Subcutaneous preadipocyte (primary cell): ENCODE measurements at places on chromosomes 7 and 10. TPM values are rescaled to one million over a fixed set of nuclear protein-coding genes. Genes with fewer than 3 reads are reported as not detected.

CRHR2 gene
- not detected in 2 replicates for total RNA-seq

ADRA2A gene
- total RNA-seq, result 1.5 TPM in 1 of 2 replicates, not detected in the other

SLC29A4 gene
- 0.59 and 0.73 TPM in 2 replicates for total RNA-seq

KCNMA1 gene
- total RNA-seq, result 21.3 and 51.2 TPM in 2 replicates

CRPPA gene
- 1.1 and 1.2 TPM in 2 replicates for total RNA-seq

SPDYE2 gene
- total RNA-seq, result not detected in 2 replicates

SLC16A9 gene
- 0.37 and 0.59 TPM in 2 replicates for total RNA-seq

CDHR1 gene
- 0.20 TPM in 1 of 2 replicates, not detected in the other for total RNA-seq

TEX36 gene
- not detected in 2 replicates for total RNA-seq

VWA2 gene
- under 0.01 and 0.20 TPM in 2 replicates for total RNA-seq

TSPAN13 gene
- 0.39 and 1.1 TPM in 2 replicates for total RNA-seq

JAKMIP3 gene
- under 0.01 TPM in 2 replicates for total RNA-seq

GHITM gene
- total RNA-seq, result 132 and 143 TPM in 2 replicates

NFE2L3 gene
- total RNA-seq, result 1.8 TPM in 1 of 2 replicates, not detected in the other

FLNC gene
- total RNA-seq, result 99.9 and 102 TPM in 2 replicates

ADAM12 gene
- total RNA-seq, result 142 and 180 TPM in 2 replicates

PLA2G12B gene
- total RNA-seq, result 0.37 TPM in 1 of 2 replicates, not detected in the other

MARVELD1 gene
- 39.9 and 46.3 TPM in 2 replicates for total RNA-seq

COX15 gene
- 34.9 and 47.3 TPM in 2 replicates for total RNA-seq

UTF1 gene
- not detected in 2 replicates for total RNA-seq

CNPY1 gene
- total RNA-seq, result not detected in 2 replicates

WDFY4 gene
- total RNA-seq, result not detected in 2 replicates

HIP1 gene
- 7.0 and 15.6 TPM in 2 replicates for total RNA-seq

PTPRZ1 gene
- 0.20 TPM in 1 of 2 replicates, not detected in the other for total RNA-seq

GIMAP7 gene
- not detected in 2 replicates for total RNA-seq

ZPBP gene
- not detected in 2 replicates for total RNA-seq

WASL gene
- 16.2 and 16.8 TPM in 2 replicates for total RNA-seq

DIP2C gene
- total RNA-seq, result 12.1 and 12.5 TPM in 2 replicates

THSD7A gene
- total RNA-seq, result under 0.01 TPM in 2 replicates

CALML5 gene
- total RNA-seq, result not detected in 2 replicates

C10orf53 gene
- not detected in 2 replicates for total RNA-seq

NPY gene
- not detected in 2 replicates for total RNA-seq

ZCWPW1 gene
- 0.59 and 1.5 TPM in 2 replicates for total RNA-seq

PRDX3 gene
- total RNA-seq, result 145 and 149 TPM in 2 replicates

CTAGE15 gene
- not detected in 2 replicates for total RNA-seq

BEND7 gene
- 1.4 and 1.5 TPM in 2 replicates for total RNA-seq

VPS37D gene
- 2.3 and 2.9 TPM in 2 replicates for total RNA-seq

WEE2 gene
- not detected in 2 replicates for total RNA-seq

FGFR2 gene
- total RNA-seq, result under 0.01 TPM in 1 of 2 replicates, not detected in the other

PCLO gene
- under 0.01 TPM in 1 of 2 replicates, not detected in the other for total RNA-seq

C10orf95 gene
- total RNA-seq, result not detected in 2 replicates

LRRD1 gene
- total RNA-seq, result under 0.01 and 0.20 TPM in 2 replicates

CYP2C19 gene
- not detected in 2 replicates for total RNA-seq

GBX1 gene
- total RNA-seq, result not detected in 2 replicates

RNF148 gene
- total RNA-seq, result 0.78 and 1.8 TPM in 2 replicates

CUZD1 gene
- total RNA-seq, result 0.59 and 0.73 TPM in 2 replicates

SPDYE9 gene
- not detected in 2 replicates for total RNA-seq

XRCC2 gene
- 3.7 and 9.2 TPM in 2 replicates for total RNA-seq

PTEN gene
- 140 and 146 TPM in 2 replicates for total RNA-seq

ABCA13 gene
- not detected in 2 replicates for total RNA-seq
